Left lobe of liver (tissue), 2 donors: ENCODE measurements at places on chromosomes 11 and 22.

DNA sequence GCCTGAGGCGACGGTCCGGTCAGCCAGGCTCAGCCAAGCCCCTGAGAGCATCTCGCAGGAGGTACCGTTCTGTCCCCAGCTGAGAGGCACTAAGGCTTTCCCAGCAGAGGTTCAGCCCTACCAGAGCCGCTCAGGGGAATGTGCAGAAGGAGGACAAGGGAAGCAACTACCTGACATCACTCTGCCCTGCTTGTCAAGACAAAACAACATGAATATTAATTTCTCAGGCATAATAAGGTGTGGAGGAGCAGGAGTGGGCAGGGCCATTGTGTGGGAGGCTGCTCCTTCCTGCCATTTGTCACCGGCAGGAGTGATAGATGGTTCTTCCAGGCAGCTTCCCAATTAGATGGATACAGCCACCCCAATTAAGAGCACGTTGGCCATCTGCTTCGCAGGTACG lies 181.4 kb downstream of the KIRREL3 start:
- no peak for DNase-seq

GRCh38 chr22:37534445-37534844 lies 15.2 kb upstream of the CARD10 start:
- no peak for DNase-seq

DNA sequence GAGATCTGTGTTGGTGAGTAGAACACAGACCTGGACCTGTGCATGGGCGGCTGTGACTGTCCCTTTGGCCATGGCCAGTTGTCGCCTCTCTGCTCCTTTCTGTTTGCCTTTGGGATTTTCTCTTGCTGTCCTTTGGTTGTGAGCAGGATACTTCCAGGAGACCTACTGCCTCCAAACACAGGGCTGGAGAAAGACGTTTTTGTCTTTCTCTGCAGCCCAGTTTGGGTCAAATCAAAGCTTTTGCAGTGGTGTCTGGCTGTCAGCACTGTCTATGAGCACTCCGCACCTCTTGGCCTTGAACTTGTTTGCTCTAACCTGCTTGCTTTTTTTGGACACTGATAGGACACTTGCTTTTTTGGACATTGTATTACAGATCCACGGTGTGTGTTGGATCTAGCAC lies 108.9 kb upstream of the SORL1-AS1 start:
- DNase-seq = no peak

DNA sequence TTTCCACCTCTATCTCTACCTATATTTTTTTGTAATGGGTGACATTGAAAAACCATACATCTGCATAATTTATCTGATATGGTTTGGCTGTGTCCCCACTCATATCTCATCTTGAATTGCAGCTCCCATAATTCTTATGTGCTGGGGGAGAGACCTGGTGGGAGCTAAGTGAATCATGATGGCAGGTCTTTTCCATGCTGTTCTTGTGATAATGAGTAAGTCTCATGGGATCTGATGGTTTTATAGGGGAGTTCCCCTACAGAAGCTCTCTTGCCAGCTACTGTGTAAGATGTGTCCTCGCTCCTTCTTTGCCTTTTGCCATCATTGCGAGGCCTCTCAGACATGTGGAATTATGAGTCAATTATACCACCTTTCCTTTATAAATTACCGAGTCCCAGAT lies 551.0 kb upstream of the ANO5 start:
- no peak for DNase-seq

- DNase-seq = no peak
These were observed 75.7 kb downstream of the KIAA1671 start for GRCh38 chr22:25027959-25028840.
